ENCODE measurements at places on chromosomes 5 and 9.

DNA sequence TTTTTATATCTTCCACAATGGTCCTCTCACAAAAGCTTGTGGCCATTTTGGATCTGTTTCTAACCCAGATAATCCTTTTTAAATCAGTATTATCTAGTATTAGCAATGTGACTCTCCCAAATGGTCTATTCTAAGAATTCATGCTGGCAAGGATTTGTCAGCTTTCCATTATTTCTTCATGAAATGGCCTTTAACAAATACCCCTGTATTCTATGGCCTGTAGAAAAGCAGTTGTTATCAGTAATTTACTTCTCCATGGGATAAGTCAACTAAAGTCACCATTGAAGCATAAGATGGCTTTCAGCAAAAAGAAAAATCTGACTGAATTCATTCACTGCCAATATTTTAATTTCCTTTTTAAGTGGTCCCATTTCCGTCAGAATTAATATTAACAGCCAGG lies 346.4 kb upstream of the FAM174A start:
- DNase-seq: no peak

- DNase-seq: no peak
Observed at GRCh38 chr9:86687788-86688187, 259.5 kb downstream of the GAS1 start.

GRCh38 chr5:172088801-172089200 lies 82.4 kb upstream of the FBXW11 start:
- no peak for DNase-seq

DNA sequence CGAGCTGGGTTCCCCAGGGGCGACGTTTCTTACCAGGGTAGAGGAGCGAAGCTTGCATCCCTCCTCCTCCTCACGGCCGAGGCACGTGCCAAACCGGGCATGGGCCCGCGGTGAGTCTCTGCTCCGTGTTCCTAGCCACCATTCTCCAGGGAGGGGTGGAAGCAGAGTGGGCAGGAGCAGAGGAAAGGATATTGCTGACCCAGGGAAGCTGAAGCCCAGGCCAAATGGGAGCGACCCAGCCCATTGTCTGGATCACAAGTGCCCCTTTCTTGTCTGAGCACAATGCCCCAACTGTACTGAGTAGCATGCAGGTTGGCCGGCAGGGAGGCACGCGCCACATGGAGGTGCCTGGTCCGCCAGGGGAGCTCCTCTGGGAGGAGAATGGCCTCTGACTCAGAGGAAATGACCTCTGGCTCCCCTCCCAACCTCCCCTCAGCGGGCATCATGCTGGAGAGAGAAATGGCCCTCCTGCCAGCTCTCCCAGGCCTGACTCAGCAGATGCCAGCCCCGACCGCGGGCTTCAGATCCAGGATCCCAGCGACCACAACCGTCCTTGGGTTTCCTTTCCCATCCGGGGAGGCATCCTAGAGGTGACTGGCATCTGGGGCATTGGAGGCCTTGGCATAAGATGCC lies 1.1 kb downstream of the PRR7 start:
- DNase-seq: no peak

DNA sequence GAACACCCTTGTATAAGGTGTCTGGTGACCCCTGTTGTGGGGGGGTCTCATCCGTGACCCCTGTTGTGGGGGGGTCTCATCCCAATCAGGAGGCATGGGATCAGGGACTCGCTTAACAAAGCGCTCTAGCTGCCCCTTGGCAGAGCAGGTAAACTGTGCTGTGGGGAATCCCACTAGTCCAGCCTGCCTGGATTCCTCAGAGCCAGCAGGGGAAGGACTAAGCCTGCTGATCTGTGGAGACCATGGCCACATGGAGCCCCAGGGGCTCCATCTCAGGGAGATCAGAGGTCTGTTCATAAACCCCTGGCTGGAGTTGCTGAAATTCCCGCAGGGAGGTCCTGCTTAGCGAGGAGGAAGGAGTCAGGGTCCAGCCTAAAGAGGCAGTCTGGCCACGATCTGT lies 45.8 kb upstream of the TXNDC8 start:
- no peak for DNase-seq

All from hindlimb muscle (tissue), 1 donor.